Activated CD4-positive, alpha-beta memory T cell treated with anti-CD3 and anti-CD28 coated beads for 36 hours (primary cell): ENCODE measurements at places on chromosomes 2 and 18. TPM values are rescaled to one million over a fixed set of nuclear protein-coding genes. Genes with fewer than 3 reads are reported as not detected.

DNA sequence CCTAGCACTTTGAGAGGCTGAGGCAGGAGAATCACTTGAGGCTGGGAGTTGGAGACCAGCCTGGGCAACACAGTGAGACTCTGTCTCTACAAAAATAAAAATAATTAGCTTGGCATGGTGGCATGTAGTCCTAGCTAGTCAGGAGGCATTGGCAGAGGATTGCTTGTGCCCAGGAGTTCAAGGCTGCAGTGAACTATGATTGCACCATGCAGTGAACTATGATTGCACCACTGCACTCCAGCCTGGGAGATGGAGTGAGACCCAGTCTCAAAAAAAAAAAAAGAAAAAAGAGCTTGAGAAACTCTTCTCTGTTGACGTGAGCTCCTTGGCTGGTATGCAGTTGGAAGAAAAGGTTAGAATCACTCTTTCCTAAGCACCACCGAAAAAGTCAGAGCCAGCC, 125.1 kb upstream of the TNP1 start:
- H3K27ac ChIP-seq, result no peak overlapping the region
- H3K36me3 ChIP-seq, result no peaks in the 10 kb centered on the region
- no peak for DNase-seq

DNA sequence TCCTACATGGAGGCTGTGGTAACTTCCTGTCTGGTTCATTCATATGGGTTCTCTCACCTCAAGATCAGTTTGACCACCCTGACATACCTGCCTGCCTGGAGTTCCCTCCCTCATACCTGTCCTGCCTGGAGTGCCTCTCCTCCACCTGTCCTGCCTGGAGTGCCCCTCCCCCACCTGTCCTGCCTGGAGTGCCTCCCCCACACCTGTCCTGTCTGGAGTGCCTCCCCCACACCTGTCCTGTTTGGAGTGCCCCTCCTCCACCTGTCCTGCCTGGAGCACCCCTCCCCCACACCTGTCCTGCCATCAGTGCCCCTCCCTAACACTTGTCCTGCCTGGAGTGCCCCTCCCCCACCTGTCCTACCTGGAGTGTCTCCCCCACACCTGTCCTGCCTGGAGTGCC, 461.9 kb downstream of the PTPRM start:
- H3K4me1 ChIP-seq, result no peaks in the 10 kb centered on the region
- no peaks in the 10 kb centered on the region for H3K36me3 ChIP-seq
- no peaks in the 10 kb centered on the region for H3K27me3 ChIP-seq
- no peak for DNase-seq
- no peak overlapping the region for H3K27ac ChIP-seq

DNA sequence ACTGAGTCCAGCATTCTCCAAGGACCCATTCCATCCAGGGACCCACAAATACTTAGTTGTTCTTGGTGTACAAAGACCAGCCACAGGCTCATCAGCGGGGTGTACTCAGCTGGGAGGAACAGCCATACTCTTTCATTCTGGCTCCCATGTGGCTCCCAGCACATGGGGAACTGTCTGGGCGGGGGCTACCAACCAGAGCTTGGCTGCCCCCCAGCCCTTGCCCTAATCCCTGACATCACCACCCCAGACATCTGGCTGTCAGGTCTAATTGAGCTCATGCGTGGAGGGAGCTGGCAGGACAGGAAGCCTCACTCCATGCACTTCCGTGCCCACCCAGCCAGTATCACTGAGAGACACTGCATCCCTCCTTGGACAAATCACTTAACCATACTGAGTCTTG, 283.6 kb downstream of the DYSF start:
- no peaks in the 10 kb centered on the region for H3K27me3 ChIP-seq
- no peaks in the 10 kb centered on the region for H3K4me1 ChIP-seq
- no peak for DNase-seq
- H3K27ac ChIP-seq, result no peak overlapping the region
- H3K4me3 ChIP-seq, result no peak overlapping the region
- no peaks in the 10 kb centered on the region for H3K36me3 ChIP-seq

- H3K4me3 ChIP-seq, result no peak overlapping the region
- peak overlapping the region; percentile 88 for H3K27ac ChIP-seq
- H3K36me3 ChIP-seq, result peaks cover 71% of the 10 kb centered on the region
- peak; percentile 72 for DNase-seq
- H3K27me3 ChIP-seq, result no peaks in the 10 kb centered on the region
These were observed 81.1 kb upstream of the CD302 start for GRCh38 chr2:159879051-159879604.

- no peaks in the 10 kb centered on the region for H3K4me1 ChIP-seq
- H3K27ac ChIP-seq, result no peak overlapping the region
- H3K27me3 ChIP-seq, result no peaks in the 10 kb centered on the region
- DNase-seq, result no peak
- no peaks in the 10 kb centered on the region for H3K36me3 ChIP-seq
- no peak overlapping the region for H3K4me3 ChIP-seq
These were observed 880.6 kb downstream of the TSN start for GRCh38 chr2:122636097-122636496.

DNA sequence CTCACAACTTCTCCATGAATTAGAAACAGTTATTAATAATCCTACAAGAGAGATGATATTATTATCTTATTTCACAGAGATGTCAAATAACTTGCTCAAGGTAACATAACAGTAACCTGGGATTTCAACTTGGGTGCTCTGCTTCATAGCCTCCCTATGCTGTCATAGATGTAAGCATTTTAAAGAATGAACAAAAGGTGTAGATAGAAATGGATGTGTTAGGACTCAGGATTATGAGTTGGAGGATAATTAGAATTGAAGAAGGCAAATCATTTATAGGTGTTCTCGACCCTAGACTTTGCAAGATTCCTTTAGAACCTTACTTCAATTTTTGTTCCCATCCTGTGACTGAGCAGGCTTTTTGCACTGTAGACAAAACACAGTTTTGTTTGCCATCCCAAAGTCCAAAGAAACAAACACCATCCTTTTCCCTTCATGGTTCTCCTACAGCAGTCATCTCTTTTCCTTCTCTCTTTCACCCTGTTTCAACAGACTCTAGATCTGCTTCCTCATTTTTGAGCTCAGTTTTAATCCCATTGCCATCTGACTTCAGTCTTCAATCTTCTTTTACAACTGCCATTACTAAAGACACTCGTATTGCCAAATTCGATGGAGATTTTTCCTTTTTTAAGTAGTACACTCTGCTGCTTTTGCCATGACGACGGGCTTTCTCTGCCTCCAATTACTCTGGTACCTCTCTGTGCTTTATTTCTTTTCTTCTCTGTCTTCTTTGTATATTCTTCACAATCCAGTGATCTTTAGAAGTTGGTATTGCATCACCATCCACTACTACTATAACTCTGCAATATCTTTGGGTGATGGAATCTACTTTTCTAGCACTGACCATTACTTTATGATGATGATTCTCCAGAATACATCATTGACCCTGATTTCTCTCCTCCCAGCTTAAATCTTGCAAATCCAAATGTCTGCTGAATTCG, 4.5 kb downstream of the HNMT start:
- no peaks in the 10 kb centered on the region for H3K36me3 ChIP-seq
- no peak for DNase-seq
- H3K27ac ChIP-seq, result no peak overlapping the region
- no peaks in the 10 kb centered on the region for H3K4me1 ChIP-seq
- no peak overlapping the region for H3K4me3 ChIP-seq
- H3K27me3 ChIP-seq, result no peaks in the 10 kb centered on the region

GRCh38 chr2:42030829-42031228, 17.0 kb upstream of the PKDCC start:
- H3K4me3 ChIP-seq, result no peak overlapping the region
- peaks cover 10% of the 10 kb centered on the region for H3K27me3 ChIP-seq
- H3K36me3 ChIP-seq, result no peaks in the 10 kb centered on the region
- H3K27ac ChIP-seq, result no peak overlapping the region

GRCh38 chr2:138247302-138247701, 254.3 kb upstream of the SPOPL start:
- H3K4me1 ChIP-seq, result no peaks in the 10 kb centered on the region
- H3K27ac ChIP-seq, result no peak overlapping the region
- H3K36me3 ChIP-seq, result no peaks in the 10 kb centered on the region
- DNase-seq, result no peak
- H3K27me3 ChIP-seq, result peaks cover 2% of the 10 kb centered on the region

DNA sequence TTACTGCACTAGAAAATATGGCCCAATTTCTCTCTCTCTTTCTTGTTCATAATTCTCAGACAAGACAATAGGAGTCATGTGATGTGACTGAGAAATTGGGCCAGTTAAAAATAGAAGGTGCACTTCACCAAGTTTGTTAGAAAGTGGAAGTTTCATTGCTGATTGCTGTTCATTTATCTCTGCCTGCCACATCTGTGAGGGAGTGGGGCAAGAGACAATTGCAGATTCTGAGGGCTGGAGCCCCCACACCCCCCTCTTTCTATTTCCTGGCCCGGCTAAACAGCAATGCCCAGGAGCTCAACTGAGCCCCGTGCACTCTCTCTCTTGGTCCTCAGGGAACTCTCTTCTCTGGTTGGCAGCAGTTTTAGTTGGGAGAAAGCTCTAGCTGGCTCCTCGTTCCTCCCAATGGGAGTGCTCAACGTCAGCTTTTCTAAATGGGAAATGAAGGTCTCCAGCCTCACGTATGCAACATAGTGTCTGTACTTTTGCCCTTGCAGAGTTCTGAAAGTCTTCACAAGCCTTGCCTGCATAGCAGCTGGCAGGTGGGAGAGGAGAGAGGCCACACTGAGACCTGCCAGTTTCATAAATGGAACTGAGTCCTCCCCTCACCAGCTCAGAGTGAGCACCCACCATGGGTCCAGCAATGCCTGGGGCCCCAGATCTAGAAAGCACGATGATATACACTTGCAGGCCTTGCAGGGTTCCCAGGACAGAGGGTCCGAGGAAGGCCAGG, 115.7 kb downstream of the MYCN start:
- H3K4me3 ChIP-seq, result no peak overlapping the region
- no peak overlapping the region for H3K27ac ChIP-seq
- no peaks in the 10 kb centered on the region for H3K4me1 ChIP-seq
- H3K27me3 ChIP-seq, result no peaks in the 10 kb centered on the region

GRCh38 chr18:46013484-46014189, 46.5 kb upstream of the EPG5 start:
- peaks cover 2% of the 10 kb centered on the region for H3K27me3 ChIP-seq
- H3K4me1 ChIP-seq, result peaks cover 16% of the 10 kb centered on the region
- no peak overlapping the region for H3K4me3 ChIP-seq
- peak; percentile 19 for DNase-seq
- peaks cover 21% of the 10 kb centered on the region for H3K36me3 ChIP-seq
- peak overlapping the region; percentile 28 for H3K27ac ChIP-seq

- H3K4me3 ChIP-seq, result no peak overlapping the region
- H3K4me1 ChIP-seq, result no peaks in the 10 kb centered on the region
- H3K27ac ChIP-seq, result no peak overlapping the region
These were observed 297.7 kb downstream of the MTX2 start for GRCh38 chr2:176566961-176567360.

DNA sequence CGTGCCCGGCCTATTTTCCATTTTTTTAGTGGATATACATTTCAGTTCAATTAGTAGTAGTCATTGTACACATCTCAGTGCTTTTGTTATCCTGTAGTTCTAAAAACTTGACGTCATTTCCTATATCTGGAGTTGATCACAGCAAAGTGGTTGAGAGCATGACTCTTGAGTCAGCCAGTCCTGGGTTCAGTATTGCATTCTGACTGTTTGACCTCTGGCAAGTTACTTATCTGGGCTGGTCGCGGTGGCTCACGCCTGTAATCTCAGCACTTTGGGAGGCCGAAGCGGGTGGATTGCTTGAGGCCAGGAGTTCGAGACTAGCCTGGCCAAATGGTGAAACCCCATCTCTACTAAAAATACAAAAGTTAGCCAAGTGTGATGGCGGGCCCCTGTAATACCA, 50.4 kb upstream of the PPM1B start:
- H3K36me3 ChIP-seq, result no peaks in the 10 kb centered on the region
- H3K27me3 ChIP-seq, result peaks cover 4% of the 10 kb centered on the region
- H3K27ac ChIP-seq, result no peak overlapping the region
- H3K4me1 ChIP-seq, result peaks cover 32% of the 10 kb centered on the region

DNA sequence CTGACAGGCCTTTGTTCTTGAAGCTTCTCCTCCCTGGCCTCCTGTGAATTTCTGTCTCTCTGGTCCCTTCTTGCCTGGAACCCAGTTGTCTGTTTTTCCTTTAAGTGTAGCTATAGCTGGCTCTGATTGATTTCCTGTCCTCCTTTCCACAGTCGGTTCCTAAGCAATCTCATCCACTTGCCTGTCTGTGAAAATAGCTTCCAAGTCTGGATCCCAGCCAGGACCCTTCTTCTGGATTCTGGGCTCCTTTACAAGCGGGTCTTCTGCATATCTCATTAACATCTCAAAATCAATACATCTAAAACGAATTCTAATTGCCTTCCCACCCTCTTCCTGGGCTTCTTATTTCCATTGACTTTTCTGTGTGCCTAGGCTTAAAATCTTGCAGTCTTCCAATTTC, 124.9 kb downstream of the DAW1 start:
- H3K4me1 ChIP-seq, result no peaks in the 10 kb centered on the region
- no peak for DNase-seq
- H3K4me3 ChIP-seq, result no peak overlapping the region
- no peak overlapping the region for H3K27ac ChIP-seq
- no peaks in the 10 kb centered on the region for H3K36me3 ChIP-seq

GRCh38 chr2:52884761-52885352, 882.7 kb upstream of the CHAC2 start:
- no peak overlapping the region for H3K4me3 ChIP-seq
- H3K27me3 ChIP-seq, result no peaks in the 10 kb centered on the region
- no peaks in the 10 kb centered on the region for H3K36me3 ChIP-seq
- no peaks in the 10 kb centered on the region for H3K4me1 ChIP-seq
- DNase-seq, result no peak

DNA sequence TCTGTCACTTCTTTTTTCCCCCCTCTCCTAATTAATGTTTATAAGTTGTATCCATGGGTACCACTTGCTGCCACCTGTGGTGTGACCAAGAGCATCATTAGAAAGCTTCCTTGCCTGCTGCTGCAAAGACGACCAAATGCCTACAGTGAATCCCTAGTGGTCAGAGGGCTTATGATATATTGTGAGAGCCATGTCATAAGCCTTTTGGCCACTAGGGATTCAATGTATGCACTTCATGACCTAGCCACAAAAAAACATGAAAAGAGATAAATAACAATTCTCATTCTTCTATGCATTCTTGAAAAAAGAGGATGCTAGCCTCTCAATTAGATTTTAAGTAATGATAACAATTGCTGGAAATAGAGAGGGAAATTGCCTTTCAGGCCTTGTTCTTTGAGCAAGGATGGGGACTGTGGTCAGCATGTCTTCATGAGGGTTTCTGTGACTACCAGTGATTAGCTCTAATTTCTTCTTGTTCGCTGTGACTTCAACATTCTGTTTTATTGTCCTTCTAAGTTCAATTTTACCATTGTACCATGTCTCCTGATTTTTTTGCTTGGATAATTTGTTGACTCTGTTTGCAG, 435.3 kb downstream of the TGIF1 start:
- DNase-seq, result no peak
- no peaks in the 10 kb centered on the region for H3K4me1 ChIP-seq
- no peak overlapping the region for H3K4me3 ChIP-seq
- no peaks in the 10 kb centered on the region for H3K36me3 ChIP-seq

GRCh38 chr2:73838889-73839534, 10.3 kb downstream of the STAMBP start:
- H3K27ac ChIP-seq, result no peak overlapping the region
- H3K36me3 ChIP-seq, result peaks cover 23% of the 10 kb centered on the region

Gene ACKR3
- 1.2 TPM for total RNA-seq

Gene AQP12B
- total RNA-seq, result not detected

Gene DOCK10
- total RNA-seq, result 134 TPM

Gene ITGA4
- total RNA-seq, result 46.5 TPM

Gene HOXD10
- total RNA-seq, result not detected

Gene SLC30A3
- 0.90 TPM for total RNA-seq

Gene CNTNAP5
- not detected for total RNA-seq

Gene SCN9A
- total RNA-seq, result not detected

Gene NRP2
- 2.6 TPM for total RNA-seq

Gene TDRD15
- not detected for total RNA-seq

Gene PTPRN
- not detected for total RNA-seq

Gene SLC19A3
- not detected for total RNA-seq

Gene TMSB10
- 2,535 TPM for total RNA-seq

Gene GCG
- not detected for total RNA-seq

Gene STAT4
- 52.6 TPM for total RNA-seq

Gene SALL3
- total RNA-seq, result not detected
